Stimulated activated CD4-positive, alpha-beta T cell treated with anti-CD3 and anti-CD28 coated beads, Interleukin-4, amount 100 ng/mL, for 1 hour (primary cell): ENCODE measurements at places on chromosomes 6 and 20.

- DNase-seq, result no peak
Observed at GRCh38 chr6:16972535-16972934, 129.3 kb upstream of the STMND1 start.

GRCh38 chr20:9103955-9104354 lies 35.1 kb downstream of the PLCB4 start:
- no peak for DNase-seq

DNA sequence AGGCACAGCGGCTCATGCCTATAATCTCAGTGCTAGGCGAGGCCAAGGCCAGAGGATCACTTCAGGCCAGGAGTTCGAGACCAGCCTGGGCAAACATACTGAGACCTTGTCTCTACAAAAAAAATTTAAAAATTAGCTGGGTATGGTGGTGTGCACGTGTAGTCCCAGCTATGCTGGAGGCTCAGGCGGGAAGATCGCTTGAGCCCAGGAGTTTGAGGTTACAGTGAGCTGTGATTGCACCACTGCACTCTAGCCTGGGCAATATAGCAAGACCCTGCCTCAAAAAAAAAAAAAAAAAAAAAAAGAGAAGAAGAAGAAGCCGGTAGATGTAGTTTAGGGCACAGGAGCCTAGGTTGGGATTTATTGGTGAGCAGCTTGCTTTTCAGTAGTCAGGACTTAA lies 20.7 kb downstream of the MTHFD1L start:
- DNase-seq, result no peak

GRCh38 chr6:31005249-31006020 lies 4.8 kb upstream of the MUC22 start:
- no peak for DNase-seq
